ENCODE measurements at places on chromosomes 6 and 20. TPM values are rescaled to one million over a fixed set of nuclear protein-coding genes. Genes with fewer than 3 reads are reported as not detected.

- H3K36me3 ChIP-seq = no peaks in the 10 kb centered on the region
- no peaks in the 10 kb centered on the region for H3K27me3 ChIP-seq
- H3K4me1 ChIP-seq = no peaks in the 10 kb centered on the region
- no peak overlapping the region for H3K27ac ChIP-seq
- no peak overlapping the region for H3K4me3 ChIP-seq
Measured at GRCh38 chr20:56187534-56188165, 60.9 kb upstream of the MC3R start.

GRCh38 chr20:4427940-4428586 is 293.6 kb upstream of the PRND start:
- H3K4me1 ChIP-seq = peaks cover 6% of the 10 kb centered on the region
- H3K27ac ChIP-seq = peak overlapping the region; percentile 54
- H3K36me3 ChIP-seq = peaks cover 2% of the 10 kb centered on the region

DNA sequence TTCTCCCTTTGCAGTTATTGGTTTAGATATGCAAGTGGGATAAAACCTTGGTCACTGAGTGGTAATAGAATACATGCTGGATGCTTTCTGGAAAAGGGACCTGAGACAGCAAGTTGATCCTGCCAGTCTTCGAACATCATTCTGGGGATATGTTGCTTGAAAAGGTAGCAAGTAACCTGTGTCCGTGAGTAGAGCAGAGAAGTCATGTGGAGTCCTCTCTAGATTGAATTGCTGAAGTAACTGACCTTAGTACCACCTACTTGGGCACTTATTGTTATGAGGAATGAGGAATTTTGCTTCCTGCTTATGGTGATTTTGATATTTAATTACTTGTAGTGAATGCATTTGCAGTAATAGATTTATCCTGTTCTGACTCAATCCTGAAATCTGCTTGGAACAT is 367.3 kb upstream of the IMPG1 start:
- H3K27ac ChIP-seq = no peak overlapping the region
- H3K4me1 ChIP-seq = no peaks in the 10 kb centered on the region
- DNase-seq = no peak
- no peaks in the 10 kb centered on the region for H3K36me3 ChIP-seq

DNA sequence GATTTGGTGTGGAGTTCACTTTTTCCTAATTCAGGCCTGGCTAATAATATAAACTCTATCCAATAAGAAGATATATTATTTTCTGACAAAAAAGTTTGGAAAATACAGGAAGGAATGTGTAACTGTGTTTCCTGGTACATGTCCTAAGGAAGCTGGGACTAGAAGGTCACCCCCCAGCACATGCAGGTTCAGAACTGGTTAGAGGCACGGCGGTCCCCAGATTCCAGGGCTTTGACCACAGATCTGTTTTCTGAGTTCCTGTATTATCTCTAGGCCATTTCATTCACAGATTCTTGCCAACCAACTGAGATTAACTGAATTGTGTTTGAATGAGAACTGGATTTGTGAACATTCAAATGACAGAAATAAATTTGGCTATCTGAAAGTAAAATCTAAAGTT is 94.5 kb downstream of the TULP4 start:
- H3K4me3 ChIP-seq = no peak overlapping the region
- no peak for DNase-seq
- no peaks in the 10 kb centered on the region for H3K36me3 ChIP-seq
- H3K4me1 ChIP-seq = peaks cover 5% of the 10 kb centered on the region
- no peak overlapping the region for H3K27ac ChIP-seq

DNA sequence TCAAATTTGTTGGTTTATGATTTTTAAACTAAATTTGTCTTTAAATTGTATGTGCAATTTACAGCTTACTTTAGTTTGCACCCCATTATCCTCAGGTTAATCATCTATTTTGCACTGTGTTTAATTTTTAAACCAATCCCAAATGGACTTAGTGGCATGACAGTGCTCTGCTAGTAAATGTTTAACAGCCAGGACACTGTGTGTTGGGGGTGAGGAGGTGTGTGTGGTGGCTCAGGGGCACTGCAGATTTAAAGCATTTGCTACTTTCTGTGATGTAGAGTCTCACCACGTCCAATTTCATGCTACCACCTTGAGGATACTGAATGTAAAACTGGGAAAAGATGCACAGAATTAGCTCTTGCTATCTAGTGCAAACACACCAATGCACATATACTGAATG is 225.7 kb downstream of the HAO1 start:
- no peak for DNase-seq
- H3K27ac ChIP-seq = no peak overlapping the region
- no peaks in the 10 kb centered on the region for H3K36me3 ChIP-seq
- H3K4me3 ChIP-seq = no peak overlapping the region

The SYNGAP1 gene
- total RNA-seq = 42.0 TPM

The FAM209B gene
- total RNA-seq = 1.1 TPM

DNA sequence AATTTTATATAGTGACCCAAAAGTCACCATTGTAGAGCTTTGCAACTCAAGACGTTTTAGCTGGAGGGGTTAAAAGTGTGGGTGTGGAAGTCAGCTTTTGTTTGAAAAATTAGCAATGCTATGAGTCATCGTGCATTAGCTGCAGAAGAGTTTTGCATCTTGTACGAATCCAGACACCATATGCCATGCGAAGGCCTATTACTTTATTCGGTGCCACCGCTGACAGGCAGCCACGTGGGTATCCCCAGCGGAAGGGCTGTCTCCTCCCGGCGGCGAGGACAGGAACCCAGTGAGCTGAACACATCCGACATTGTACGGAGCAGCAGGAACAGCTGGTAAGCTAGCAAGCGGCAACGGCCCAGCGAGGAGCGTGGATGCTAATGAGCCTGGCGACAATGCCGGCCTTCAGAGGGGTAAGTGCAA is 84.4 kb downstream of the INSM1 start:
- peak overlapping the region; percentile 47 for H3K4me3 ChIP-seq
- peaks cover 2% of the 10 kb centered on the region for H3K36me3 ChIP-seq
- peak; percentile 63 for DNase-seq
- no peak overlapping the region for H3K27ac ChIP-seq
- H3K4me1 ChIP-seq = peaks cover 14% of the 10 kb centered on the region
- no peaks in the 10 kb centered on the region for H3K27me3 ChIP-seq

The TMEM74B gene
- 0.39 TPM for total RNA-seq

DNA sequence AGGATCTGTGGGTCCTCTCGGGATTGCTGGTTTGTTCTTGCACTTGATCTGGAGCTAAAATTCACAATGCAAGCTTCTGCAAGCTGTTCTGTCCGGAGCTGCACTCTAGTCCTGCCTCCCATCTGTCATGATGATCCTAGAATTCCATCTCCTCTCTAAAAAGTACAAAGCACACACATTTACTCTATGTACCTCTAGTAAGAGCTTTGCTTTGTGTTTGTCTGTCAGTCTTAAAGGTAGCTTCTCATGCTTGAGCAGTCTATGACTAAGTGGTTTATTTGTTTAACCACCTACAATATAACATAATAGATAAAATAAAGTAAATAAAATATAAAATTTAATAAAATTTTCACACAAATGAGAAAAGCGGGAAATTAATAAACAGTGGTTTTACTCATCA is 46.0 kb upstream of the PKIB start:
- no peak for DNase-seq
- H3K36me3 ChIP-seq = no peaks in the 10 kb centered on the region
- H3K27ac ChIP-seq = no peak overlapping the region
- H3K4me1 ChIP-seq = no peaks in the 10 kb centered on the region
- H3K27me3 ChIP-seq = no peaks in the 10 kb centered on the region
- no peak overlapping the region for H3K4me3 ChIP-seq

DNA sequence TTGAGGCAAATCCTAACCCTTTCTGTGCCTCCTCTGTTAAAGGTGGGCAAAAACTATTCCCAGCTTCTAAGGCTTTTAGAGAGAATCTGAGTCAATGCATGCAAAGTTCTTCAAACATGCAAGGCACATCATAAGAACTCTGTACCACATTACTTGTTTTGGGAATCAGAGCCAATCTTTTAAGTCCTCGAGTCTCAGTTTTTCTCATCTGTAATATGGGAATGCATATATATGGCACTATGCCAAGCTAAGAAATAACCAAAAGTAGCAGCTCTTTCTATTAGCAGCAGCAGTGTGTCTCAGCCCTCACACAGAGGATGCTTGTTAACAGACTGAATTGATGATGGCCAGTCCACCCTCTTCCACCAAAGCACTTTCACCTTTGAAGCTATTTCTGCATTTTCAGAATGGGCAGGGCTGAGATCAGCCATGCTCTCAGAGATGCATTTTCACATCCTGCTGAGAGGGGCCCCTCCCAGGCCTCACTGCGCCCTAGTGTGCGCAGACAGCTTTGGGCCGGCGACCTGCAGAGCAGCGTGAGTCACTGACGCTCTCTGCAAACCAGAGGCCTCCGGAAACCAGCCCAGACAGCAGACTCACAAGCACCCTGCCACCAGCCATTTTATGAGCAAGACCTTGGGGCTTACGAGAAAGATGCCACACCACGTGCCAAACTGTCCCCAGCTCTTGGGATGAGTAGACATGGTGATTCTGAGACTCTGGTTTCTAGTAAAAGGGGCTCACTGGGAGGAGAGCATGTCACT is 138.0 kb downstream of the NFATC2 start:
- H3K4me1 ChIP-seq = peaks cover 93% of the 10 kb centered on the region
- no peak overlapping the region for H3K4me3 ChIP-seq
- H3K36me3 ChIP-seq = peaks cover 85% of the 10 kb centered on the region
- DNase-seq = peak; percentile 88
- peak overlapping the region; percentile 98 for H3K27ac ChIP-seq

The BNIP5 gene
- total RNA-seq = not detected

GRCh38 chr6:157608221-157609075 is 214.6 kb upstream of the SNX9 start:
- no peak overlapping the region for H3K4me3 ChIP-seq
- H3K36me3 ChIP-seq = no peaks in the 10 kb centered on the region

The WFDC10B gene
- not detected for total RNA-seq

DNA sequence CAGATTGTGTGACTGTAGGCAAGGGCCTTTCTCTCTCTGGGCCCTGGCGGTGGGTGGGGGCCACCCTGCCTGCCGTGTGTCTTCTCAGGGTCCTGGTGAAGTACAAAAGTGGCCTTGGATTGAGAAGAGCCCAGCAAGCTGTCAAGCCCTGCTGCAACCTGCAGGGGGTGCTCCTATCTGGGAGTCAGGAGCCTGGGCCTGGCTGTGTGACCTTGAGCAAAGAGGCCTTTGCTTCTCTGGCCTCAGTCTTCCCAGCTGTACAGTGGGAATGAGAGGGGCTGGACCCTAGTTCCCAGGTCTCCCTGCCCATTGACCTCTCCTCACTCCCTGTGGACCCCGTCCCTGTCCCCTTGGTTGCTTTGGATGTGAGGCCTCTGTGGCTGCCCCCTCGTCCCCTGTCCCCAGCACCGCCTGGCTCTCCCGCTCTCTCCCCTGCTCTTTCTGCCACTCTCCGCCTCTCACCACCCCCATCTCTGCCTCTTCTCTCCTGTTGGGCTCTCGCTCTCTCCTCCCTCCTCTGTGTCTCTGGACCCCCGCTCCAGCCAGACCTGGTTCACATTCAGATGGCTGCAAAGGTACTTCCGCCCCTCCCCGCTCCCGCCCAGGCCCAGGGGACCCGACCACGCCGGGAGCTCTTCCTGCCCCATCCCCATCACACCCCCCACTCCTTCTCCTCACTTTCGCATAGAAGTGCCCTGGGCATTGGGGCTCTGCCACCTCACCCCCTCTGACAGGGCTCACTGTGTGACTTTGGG is 46.7 kb downstream of the SRC start:
- no peak overlapping the region for H3K27ac ChIP-seq
- no peaks in the 10 kb centered on the region for H3K4me1 ChIP-seq
- H3K4me3 ChIP-seq = no peak overlapping the region
- no peaks in the 10 kb centered on the region for H3K27me3 ChIP-seq

DNA sequence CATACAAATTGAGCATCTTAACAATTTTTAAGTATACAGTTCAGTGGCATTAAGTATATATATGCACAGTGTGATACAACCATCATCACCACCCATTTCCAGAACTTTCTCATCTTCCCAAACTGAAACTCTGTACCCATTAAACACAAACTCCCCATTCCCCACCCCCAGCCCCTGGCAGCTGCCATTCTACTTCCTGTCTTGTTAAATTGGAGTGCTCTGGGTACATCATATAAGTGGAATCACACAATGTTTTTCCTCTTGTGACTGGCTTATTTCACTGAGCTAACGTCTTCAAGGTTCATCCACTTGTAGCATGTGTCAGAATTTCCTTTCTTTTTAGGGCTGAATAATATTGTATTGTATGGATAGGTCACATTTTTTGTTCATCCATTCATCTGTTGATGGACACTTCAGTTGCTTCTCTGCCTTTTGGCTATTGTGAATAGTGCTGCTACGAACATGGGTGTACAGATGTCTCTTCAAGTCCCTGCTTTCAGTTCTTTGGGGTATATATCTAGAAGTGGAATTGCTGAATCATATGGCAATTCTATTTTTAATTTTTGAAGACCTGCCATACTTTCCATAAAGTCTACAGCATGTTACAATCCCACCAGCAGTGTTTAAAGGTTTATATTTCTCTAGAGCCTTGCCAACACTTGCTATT is 19.6 kb upstream of the RREB1 start:
- peak overlapping the region; percentile 80 for H3K27ac ChIP-seq
- no peak for DNase-seq
- H3K36me3 ChIP-seq = no peaks in the 10 kb centered on the region
- peaks cover 7% of the 10 kb centered on the region for H3K27me3 ChIP-seq

DNA sequence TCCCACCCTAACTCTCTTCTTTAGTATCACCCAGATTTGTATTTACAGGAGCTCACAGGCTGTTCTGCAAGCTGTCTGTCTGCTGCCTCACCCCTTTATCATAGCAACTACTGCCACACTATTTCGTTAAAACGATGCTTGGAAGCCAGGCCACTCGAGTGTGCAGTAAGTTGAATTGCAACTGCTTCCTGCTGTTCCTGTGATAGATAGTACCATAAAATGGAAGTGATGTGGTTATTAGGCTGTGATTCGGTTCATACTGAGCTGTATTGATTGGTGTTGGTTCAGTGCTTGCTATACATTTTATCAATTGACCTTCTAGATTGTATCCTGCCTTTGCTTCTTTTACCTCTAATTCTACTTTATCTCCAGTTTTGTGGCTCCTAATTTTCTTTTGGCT is 325.4 kb downstream of the RNF144B start:
- DNase-seq = no peak
- no peaks in the 10 kb centered on the region for H3K36me3 ChIP-seq
- no peaks in the 10 kb centered on the region for H3K4me1 ChIP-seq
- H3K27me3 ChIP-seq = no peaks in the 10 kb centered on the region
- H3K27ac ChIP-seq = no peak overlapping the region

DNA sequence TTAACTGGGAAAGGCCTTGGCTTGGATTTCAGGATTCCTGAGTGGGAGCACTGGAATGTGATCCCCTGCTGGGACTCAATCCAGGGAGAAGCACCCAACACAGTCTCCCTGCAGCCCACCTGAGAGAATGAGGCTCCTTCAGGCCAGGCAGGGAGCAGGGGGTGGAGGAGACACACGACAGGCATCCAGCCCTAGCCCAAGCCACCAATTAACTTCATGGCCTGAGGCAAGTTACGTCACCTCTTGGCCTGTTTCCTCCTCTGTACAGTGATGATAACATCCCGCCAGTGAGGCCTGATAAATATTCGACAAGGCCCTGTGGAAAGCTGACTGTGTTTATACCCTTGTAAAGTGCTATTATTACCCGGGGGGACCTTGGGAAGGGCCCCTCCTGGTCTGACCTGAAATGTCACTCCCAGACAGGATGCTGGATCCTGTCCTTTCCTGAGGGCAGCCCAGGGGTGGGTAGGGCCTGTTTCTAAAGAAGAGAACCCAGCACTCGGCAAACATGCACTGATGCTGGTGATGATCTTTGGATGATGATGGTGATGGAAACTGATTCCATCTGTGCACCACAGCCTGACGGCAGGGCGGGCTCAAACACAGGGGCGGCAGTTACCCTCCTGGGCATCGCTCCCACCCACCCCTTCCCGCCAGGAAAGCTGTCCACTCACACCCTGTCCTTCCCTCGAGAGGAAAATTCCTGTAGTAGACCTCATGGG is 12.4 kb downstream of the FRS3 start:
- H3K4me3 ChIP-seq = no peak overlapping the region
- no peak overlapping the region for H3K27ac ChIP-seq
- peaks cover 8% of the 10 kb centered on the region for H3K36me3 ChIP-seq
- peaks cover 16% of the 10 kb centered on the region for H3K4me1 ChIP-seq

The PPP1R3G gene
- total RNA-seq = 0.05 TPM
